ENCODE measurements at places on chromosomes 3 and 15.

DNA sequence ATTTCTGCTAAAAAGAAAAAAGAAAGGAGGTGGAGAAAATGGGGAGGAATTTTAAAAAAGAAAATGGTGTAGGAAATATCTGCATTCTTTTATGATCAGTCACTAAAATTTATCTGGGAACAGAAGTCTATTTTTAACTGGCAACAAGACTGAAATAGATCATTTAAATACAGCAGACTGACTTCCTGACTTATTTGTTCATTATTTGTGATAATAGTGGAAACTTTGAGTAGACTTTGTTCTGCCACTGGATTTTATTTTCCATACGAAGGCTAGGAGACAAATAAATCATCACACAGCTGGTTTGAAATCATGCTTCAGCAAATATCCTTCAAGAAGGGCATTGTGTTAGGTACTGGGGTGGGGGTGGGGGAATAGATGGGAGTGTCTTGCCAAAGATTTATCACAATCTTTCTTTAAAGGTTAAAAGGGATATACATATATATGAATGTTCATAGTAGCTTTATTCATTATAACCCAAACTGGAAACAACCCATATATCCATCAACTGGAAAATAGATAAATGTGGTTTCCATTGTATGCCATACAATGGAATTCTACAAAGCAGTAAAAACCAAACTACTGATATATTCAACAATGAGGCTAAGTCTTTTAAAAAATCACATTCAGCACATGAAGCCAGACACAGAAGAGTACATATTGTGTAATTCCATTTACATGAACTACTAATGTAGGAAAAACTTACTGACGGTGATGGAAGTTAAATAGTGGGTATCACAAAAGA lies 4.7 kb upstream of the CLASP2 start:
- no peak for DNase-seq

DNA sequence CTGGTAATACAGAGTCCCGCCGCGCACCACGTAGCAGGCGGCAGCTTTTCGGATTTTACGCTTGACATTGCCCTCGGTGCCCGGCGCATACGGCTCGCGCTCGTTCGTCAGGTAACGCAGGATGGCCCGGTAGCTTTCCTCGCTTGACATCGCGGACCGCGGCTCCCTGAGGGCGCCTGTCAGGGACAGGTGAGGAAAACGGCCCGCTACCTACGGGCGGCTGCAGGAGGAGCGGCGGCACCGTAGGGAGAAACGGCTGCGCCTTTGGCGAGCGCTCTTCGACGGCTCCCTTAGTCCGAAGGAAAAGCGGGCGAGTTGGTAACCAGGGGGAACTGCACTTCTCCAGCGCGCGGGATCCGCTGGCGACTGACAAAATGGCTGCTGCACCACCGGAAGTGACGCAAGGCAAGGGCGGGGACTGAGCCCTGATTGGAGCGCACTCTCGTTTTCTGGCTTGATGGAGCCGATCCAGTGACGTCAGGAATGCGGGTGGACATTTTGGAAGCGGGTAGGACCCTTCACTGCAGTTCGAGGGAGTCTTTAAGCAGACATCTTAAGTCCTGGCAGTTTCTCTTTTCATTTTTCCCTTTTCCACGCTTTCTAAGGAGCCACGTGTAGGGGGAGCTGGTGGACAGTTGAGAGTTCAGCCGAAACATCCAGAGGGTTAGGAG lies at the start of gene ZBTB11:
TSS of gene ZBTB11 (minus strand) at position 368 of the 671 bp plus-strand sequence. CDS start at position 150, 218 bp downstream.
- peak; percentile 100 for DNase-seq

- no peak for DNase-seq
These were observed 209.8 kb downstream of the PLCL2 start for GRCh38 chr3:17094551-17094950.

GRCh38 chr3:72303926-72304325 lies 519.0 kb upstream of the PROK2 start:
- DNase-seq, result no peak

- DNase-seq, result no peak
These were observed 2.3 kb upstream of the COL6A6 start for GRCh38 chr3:130514681-130515080.

GRCh38 chr15:71116942-71117341 lies 1.7 kb downstream of the THSD4 start:
- no peak for DNase-seq

- no peak for DNase-seq
These were observed 1.5 kb downstream of the GPR87 start for GRCh38 chr3:151315136-151315535.

DNA sequence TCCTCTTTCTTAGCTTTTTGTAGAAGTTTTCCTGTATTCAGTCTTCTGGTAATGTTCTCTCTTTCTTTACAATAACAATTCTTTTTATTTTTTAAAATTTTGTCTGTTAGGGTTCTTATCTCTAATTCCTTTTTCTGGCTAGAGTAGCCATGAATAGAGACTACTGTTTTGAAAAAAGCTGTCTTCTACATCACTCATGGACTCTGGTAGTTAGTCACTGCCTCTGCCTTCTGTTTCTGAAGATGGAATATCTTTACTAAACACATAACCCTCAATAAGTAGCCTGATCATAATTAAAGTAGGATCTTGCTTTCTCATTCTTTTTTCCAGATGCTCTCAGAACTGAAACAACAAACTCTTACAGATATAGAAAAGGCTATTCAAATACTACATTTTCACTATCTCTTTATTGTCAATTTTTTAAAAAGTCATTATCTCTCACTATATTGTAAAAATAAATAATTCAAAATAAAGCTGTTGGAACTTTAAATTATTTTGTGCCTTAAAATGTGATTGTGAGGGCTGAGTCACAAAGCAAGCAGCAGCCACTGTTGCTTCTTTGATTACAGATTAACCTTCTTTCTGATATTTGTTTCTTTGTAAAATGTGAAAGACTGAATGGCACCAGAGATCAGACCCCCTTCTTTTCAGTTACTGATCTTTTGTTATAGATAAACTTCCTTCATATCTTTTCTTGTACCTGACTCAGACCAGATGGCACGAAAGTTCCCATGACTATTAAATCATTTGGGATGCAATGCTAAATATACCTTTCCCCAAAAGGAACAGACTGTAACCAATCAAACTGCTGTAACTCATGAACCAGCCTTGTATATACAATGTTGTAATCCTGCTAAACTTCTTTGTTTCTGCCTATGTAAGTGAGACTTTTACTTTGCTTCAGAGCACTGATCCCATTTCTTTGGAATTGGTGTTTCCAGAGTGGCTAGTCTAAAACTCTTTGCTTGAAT lies 1159.5 kb downstream of the IGSF11 start:
- no peak for DNase-seq

- DNase-seq, result no peak
These were observed 237.7 kb upstream of the AZI2 start for GRCh38 chr3:28586325-28586724.

DNA sequence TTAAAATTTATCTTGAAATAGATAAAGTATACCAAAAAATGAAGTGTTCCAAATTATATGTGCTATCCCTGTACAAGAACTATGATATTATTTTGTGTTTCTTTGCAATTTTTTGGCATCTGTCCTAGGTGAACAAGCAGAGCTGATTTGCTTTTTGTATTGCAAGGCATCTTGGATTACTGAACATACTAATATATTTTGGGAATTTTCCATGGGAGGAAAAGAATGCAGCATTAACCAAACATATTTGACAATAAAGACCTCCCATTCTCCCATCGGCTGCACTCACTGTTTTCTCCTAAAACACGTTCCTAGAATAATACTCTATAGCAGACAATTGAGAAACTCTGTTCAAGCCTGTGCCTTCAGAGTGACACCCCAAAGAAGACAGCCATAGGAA lies 265.1 kb upstream of the ALCAM start:
- no peak for DNase-seq

GRCh38 chr3:98584547-98584946 lies 8.9 kb downstream of the CPOX start:
- DNase-seq, result no peak

DNA sequence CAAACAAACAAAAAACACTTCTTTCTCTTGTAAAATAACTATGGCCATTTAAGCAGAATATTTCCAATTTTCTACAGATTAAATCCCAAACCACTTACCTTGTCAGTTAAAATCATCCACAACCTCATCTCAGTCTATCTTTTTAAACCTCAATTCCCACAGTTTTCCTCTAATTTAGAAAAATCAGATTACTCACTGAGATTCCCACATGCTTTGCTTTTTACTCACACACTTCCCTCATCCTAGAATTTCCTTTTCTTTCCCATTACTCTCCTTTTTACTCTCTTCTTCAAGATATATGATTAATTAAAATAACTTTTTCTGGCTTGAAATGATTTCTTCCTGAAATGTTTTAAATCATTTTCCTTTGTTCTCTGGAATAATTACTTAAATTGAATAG lies 790.7 kb downstream of the ROBO1 start:
- DNase-seq, result no peak

- DNase-seq, result no peak
These were observed 172.8 kb upstream of the UBE3A start for GRCh38 chr15:25611603-25612002.

- DNase-seq, result peak; percentile 28
These were observed 103.7 kb downstream of the MYH15 start for GRCh38 chr3:108406661-108407206.

GRCh38 chr15:90004671-90005070 lies 3.5 kb downstream of the ZNF710 start:
- no peak for DNase-seq

DNA sequence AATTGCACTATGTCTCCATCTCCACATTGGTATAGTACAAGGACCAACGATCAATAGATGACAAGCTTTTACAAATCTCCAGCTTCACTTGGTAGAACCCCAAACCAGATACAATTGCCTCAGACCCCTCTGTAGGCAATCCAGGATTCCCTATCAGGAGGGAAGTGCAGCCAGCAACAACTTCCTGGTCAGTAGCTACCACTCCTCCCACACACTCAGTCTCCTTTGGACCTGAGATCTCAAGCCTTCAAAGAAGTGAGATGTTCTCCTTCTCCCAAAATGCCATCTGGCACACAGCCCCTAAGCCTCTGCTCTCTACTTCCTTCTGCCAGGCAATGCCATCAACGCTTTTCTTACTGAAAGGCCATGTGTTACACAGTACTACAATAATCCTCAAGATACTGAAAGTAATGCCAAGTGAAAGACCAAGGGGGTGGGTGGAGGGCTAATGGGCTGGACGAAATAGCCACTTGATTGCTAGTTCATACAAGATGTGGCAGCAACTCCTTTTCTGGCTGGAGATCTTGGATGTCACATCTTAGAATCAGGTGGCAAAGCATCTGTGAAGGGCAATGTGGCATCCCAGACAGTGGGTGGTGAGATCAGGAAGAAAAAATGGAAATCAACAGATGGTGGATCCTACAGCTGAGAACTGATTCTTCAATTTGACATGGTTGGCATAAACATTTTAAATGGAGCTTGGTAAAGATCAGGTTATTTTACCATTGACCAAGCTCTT lies 75.3 kb upstream of the ACP3 start:
- no peak for DNase-seq

- DNase-seq, result no peak
These were observed 184.9 kb downstream of the MINAR1 start for GRCh38 chr15:79617071-79617470.

DNA sequence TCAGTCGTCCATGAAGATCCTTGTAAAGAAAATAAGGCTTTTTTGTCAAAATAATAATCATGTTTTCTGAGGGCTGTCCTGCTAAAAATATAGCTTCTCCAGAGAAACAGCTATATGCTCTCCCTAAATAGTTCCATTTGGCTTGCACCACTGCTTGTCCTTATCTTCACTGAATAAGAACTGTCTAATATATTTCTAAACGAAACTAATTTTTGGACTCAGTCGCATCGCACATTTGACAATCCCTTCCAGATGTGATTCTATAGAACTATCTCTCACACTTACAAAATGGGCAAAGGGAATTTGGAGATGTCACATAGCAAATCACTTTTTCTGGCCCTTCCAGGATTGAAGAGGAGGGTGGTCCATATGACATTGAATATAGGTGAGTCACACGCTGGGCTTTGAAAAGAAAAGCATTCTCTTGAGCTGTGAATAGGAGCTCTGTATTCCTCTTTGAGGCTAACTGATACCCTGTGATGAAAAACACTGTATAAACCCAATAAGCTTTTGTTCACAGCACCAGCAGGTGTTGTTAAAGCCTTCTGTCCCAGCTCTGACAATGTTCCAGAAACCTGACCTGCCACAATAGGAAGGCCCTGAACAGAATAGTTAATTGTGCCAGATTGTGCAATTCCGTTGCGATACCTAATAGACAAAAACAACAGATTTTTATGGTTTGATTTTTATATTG lies 1144.2 kb downstream of the ROBO2 start:
- DNase-seq, result no peak

DNA sequence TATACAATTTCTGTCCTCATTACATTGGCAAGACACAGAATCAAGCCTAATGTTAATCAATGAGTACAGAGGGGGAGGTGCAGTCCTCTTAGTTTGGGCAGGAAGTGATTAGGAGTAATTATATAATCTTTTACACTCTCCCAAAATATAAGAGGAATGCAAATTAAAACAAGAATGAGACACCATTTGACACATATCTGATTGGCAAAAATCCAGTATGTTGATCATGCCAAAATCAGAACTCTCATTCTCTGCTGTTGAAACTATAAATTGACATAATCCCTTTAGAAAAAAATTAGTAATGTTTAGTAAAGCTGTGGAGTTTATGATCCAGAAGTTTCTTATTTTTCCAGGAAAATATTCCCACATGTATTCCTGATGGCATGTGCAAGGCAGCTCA lies 373.4 kb downstream of the EPHA6 start:
- DNase-seq, result no peak

DNA sequence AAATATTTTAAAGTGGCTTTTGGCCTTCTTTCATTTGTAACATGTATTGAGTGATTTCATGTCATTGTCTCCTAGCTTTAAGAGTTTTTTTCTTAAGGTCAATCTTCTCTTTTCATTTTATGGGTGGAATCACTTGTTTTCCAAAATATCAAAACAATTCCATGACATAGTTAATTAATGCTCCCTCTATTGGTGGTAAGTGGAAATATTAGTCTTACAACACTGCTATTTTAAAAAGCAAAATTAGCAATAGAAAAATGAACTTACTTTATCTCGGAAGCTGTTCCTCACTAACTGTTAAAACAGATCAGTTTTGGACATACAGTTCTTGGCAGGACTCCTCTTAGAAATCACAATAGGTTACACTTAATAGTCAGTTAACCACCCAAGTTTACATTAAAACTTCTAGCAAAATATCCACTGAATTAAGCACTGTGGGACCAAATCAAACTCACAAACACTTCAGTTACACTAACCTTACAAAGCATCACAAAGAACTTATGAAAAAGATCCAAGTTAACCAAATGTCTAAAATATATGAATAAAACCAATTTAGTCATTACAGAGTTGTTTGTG lies 42.4 kb downstream of the TIGIT start:
- DNase-seq, result no peak

- DNase-seq, result no peak
These were observed 143.9 kb downstream of the TLE3 start for GRCh38 chr15:69953816-69954215.

GRCh38 chr3:113220721-113221120 lies 9.4 kb downstream of the BOC start:
- DNase-seq, result no peak

DNA sequence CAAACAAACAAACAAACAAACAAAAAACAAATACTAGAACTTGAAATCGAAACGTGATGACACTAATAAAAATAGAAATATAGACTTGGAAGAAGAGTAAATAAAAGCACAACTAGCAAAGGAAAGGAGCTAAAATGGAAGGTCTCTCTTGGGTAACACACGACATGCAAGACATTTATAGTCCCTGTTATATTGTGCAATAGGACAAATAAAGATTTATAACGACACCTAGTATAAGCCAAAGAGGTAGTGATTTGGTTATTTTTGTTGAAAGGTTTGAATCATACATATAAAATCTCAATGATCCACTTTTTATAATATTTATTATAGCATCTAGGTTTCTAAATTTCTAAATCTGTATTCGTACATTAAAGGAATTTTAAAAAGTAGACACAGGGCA lies 349.6 kb downstream of the CHST2 start:
- no peak for DNase-seq

Measured in smooth muscle cell of the brain vasculature (primary cell).